ENCODE measurements at places on chromosomes 1 and 21. TPM values are rescaled to one million over a fixed set of nuclear protein-coding genes. Genes with fewer than 3 reads are reported as not detected.

GRCh38 chr1:203308923-203309331 lies 3.6 kb downstream of the BTG2 start:
- peaks cover 42% of the 10 kb centered on the region for H3K4me1 ChIP-seq
- H3K4me3 ChIP-seq, result peak overlapping the region; percentile 96
- H3K27ac ChIP-seq, result peak overlapping the region; percentile 100

DNA sequence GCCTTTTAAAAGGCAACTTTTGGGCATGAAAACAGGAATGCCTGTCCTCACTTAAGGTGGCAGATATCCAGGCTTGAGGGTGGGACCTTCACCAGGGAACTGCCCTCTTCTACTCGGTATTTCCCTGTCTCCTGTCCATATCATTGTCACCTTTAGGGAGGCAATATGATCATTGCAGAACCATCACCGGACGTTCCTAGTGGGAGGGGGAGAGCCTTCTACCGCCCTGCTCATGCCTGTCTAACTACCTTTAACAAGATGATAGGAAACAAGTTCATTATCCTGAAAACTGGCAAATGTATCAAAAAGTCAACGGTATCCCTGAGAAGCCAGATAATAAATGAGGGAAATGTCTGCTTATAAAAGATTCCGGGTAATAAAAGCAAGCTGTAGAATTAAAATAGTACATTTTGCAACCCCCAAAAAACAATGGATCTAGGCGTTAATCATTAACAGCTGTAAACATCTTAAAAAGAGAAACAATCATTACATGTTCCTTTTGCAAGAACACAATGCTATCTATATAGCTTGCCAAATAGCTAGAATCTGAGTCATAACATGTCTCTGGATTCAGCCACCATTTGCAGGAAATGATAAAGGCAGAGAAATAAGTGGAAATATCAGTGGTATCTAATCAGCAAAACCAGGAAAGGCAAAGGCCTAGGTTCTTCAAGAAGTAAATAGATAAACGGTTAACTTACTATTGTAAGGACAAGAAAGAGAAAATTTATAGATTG lies 852.9 kb upstream of the ADGRL4 start:
- no peak overlapping the region for H3K27ac ChIP-seq
- H3K4me1 ChIP-seq, result no peaks in the 10 kb centered on the region
- no peaks in the 10 kb centered on the region for H3K36me3 ChIP-seq
- no peak overlapping the region for H3K4me3 ChIP-seq

GRCh38 chr1:220684890-220685289 lies 5.3 kb upstream of the C1orf115 start:
- no peak overlapping the region for H3K4me3 ChIP-seq
- H3K27ac ChIP-seq, result no peak overlapping the region
- H3K4me1 ChIP-seq, result no peaks in the 10 kb centered on the region
- H3K27me3 ChIP-seq, result no peaks in the 10 kb centered on the region
- DNase-seq, result no peak
- no peaks in the 10 kb centered on the region for H3K36me3 ChIP-seq

DNA sequence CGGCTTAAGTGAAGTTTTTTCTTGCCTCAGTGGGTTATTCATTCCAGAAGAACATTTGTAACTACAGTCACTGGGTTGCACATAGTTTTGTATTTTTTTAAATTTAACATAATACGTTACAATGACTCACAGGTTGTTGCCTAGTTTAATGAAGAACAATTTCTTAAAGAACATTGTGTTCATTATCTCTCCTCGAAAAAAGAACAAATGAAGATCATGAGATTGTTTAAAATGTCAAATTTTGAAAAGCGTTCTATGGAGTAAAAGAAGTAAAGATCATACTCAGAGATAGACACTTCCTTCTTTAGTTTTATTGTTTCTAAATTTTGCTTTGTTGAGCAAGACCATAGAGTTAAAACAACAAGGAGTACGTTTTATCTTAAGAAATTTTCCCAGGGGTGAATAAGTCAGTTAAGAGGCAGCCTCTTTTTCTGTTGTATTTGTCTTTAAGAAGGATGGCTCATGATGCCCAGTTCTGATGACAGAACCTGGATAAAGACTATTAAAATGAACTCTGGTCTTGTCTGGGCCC lies 10.5 kb upstream of the SLAMF1 start:
- DNase-seq, result no peak
- no peaks in the 10 kb centered on the region for H3K4me1 ChIP-seq
- no peaks in the 10 kb centered on the region for H3K27me3 ChIP-seq
- no peaks in the 10 kb centered on the region for H3K36me3 ChIP-seq
- no peak overlapping the region for H3K4me3 ChIP-seq

GRCh38 chr1:8816831-8817411 lies 519 bp downstream of the RERE start:
- peaks cover 35% of the 10 kb centered on the region for H3K4me1 ChIP-seq
- H3K4me3 ChIP-seq, result peak overlapping the region; percentile 89
- H3K36me3 ChIP-seq, result no peaks in the 10 kb centered on the region

Gene TRIM67
- total RNA-seq, result not detected

Gene ADORA3
- 5.2 TPM for total RNA-seq

Gene NCAM2
- total RNA-seq, result 4.7 TPM

Data from vagina (tissue), 2 donors.